Kasumi-1 (cell line): ENCODE measurements at places on chromosomes 7 and 10.

DNA sequence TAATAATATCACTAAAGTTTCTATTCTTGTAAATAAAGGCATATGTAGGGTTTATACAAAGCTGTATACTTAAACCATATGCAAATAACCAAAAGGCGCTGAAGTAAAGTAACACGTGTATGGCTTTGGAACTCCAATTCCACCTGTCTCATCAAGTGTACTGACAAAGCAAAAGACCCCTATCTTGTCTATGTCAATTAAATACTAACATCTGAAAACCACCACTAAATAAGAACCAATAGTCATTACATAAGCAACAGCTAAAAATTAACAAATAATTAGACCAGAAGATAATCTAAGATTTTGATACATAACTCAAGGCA, 93.9 kb downstream of the KMT2C start:
- no peak for DNase-seq

DNA sequence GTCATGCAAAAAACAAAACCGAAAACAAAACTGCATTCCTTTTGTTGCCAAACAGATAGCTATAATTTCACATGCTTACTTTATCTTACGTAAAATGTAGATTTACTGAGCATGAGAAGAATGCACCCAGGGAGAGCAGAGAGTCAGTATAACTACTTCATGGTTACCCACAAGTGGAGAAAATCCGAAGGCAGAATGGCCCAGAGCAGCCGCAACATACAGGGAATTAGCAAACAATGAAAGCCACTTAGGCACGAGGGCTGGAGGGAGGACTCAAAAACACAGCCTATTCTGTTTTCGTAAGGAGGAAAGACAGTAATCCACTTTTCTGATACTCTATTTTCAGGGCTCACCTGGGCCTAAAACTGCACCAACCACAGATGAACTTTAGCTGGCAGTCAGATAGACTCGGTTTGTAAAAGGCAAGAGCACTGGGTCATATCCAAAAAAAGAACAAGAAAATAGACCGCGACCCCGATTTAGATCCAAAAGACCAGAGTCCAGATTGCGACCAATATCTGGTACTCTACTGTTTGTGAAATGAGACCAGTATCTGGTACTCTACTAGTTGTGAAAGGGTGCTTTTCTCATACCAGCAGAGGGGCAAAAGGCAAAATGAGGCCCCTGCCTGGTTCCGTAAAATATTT, 1.3 kb downstream of the ITPRIP start:
- DNase-seq, result no peak

DNA sequence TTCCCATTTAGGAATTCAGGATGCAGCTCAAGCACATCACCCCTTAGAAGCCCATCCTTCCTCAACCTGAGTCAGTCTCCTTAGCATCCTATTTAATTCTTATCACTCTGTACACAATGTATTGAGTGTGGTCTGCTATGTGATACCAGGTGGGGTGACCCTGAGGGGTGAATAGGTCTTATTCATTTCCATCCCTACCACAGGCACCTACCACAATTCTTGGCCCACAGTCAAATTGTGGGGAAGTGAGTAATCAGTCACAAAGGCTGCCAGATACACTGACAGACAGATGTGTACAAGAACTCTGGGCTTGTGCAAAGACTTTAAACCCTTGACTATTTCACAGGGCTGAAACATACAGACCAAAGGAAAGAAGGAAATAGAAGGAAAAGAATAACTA, 560.5 kb downstream of the PARD3 start:
- DNase-seq, result peak; percentile 40

DNA sequence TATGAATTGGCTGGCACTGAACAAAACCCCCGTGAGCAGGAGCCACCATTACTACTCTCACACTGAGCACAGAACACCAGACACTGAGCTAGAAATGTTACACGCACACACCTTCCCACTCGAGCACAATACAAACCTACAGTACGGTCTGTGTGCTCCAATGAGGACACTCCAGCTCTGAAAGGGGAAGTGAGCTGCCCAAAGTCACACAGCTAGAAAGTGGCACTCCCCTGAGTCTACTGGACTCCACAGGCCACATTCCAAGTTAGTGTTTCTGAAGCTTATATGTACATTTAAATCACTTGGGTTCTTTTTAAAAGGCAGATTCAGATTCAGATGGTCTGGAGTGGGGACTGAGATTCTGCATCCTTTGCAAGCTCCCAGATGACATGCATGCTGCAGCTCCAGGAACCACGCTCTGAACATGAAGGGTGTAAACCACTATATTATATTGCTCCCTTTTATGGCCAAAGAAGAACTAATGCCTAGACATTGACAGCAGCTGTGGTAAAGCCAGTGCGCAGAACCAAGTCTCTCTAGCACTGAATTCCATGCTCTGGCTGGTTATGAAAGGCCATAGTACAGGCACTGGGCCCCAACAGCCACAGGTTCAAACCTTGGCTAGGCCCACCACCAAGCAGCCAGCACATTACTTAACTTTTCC, 77.1 kb downstream of the FRMPD2 start:
- peak; percentile 43 for DNase-seq

GRCh38 chr7:70032649-70033048, 434.4 kb downstream of the AUTS2 start:
- no peak for DNase-seq

- no peak for DNase-seq
Measured at GRCh38 chr10:20627946-20628507, 269.1 kb downstream of the NEBL start.

DNA sequence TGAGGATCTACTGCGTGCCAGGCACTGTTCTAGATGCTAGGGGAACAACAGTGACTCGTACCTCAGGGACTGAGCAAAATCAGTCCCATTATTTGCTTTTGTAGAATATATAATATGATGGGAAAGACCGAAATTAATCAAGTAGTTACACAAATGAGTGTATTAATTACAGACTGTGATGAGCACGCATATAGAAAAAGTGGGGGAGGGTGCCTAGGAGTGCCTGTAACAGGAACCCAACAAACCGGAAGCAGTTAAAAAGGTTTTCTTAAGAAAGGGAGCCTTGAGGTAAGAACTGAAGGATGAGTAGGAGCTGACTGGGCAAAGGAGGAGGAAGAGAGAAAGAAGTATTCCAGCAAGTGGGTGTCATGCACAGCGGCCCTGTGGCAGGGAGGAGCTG, 28.2 kb upstream of the IL6 start:
- DNase-seq, result no peak

DNA sequence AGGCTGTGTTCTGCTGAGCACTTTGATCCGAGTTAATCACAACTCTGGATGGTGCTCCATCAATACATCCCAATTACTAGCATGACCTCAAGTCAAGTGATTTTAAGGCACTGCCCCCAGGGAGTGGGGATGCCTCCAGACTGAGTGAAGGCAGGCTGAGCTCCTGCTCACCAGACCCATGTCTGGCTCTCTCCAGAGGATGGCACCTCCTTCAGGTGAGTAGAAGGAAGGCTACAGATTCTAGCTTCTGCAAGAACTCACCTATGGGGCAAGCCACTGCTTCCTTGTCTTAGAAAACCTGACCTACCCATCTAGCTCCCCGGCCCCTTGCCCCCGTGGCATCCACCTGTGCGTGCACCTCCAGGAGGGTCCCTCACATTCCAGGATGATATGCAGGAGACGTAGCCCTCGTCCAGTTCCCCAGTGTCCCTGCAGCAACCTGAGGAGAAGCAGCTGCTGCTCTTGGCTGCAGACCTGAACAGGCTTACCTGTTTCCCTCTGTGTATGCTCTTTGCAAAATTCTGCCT, 390.3 kb downstream of the GRID1 start:
- DNase-seq, result no peak

DNA sequence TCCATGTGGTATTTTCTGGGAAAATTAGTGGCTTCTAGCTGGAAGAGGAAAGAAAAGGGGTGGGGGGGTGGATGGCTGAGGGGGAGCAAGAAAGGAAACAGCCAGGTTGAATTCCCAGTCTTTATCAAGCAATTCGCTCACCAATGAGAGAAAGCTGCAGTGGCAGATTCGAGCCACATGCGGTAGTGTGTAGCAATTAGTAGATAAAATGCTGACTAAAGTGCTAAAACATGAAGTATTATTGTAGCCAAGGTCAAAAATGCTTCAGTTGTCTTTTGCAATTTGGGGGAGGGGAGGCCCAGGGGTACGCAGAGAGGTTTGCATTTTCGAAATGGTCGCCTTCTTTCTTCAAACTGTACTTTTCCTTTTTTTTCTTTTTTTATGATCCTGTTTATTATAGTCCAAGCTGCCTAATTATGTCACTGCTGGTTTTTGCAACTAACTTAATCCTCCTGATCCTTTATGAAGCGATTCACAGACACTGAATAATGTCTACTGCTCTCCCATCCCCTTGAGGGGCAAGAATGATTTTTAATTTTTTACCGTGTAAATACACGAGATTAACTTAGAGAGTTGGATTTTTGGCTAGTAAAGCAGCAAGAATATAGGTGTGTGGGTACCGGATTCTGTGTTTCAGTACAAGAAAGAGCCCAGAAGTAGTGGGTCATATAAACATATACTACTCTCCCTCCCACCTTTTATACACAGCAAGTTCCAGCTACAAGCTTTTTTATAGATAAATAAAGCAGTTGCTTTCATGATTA, 3.6 kb upstream of the ARID5B start:
- DNase-seq, result no peak

- no peak for DNase-seq
Measured at GRCh38 chr7:25167262-25167843, 42.3 kb upstream of the CYCS start.

DNA sequence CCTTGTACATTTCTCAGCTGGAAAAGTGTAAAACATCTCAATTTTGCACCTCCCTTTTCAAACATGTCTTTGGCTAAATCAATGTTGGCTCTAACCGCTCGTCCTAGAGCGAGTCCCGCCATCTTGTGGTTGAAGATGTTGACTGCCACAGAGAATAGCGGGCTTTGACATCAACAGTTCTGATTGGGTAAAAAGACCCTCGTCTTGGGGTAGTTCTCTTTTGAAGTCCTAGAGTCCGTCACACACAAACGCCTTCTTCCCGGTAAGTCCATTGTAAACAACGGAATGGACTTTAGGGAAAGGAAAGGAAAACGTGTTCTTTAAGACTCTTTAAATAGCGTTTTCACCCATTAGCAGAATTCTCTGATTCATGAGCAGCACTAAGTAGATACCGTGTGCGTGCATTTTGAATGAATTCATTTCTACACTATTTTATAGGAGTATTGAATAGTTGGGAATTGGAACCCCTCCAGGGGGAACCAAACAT, 452 bp upstream of the RPP30 start:
- peak; percentile 79 for DNase-seq

DNA sequence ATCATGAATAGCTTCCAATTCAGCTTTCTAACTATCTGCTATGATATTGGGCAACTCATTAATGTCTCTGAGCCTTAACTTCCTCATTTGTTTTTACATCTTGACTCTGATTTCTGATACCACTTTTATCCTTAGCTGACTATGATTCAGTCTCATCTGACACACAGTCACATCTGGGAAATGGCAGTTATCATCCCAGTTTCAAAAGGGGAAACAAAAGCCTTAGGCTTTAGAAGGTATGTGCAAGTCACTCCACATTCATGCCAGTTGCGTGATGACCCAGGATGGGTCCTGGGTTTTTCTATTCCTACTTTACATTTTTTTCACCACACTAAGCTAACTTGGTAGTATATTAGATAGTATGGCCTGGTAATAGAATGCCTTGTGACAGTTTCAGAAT, 12.7 kb downstream of the SCIN start:
- no peak for DNase-seq

- DNase-seq, result no peak
Measured at GRCh38 chr7:69728304-69728703, 130.0 kb downstream of the AUTS2 start.

DNA sequence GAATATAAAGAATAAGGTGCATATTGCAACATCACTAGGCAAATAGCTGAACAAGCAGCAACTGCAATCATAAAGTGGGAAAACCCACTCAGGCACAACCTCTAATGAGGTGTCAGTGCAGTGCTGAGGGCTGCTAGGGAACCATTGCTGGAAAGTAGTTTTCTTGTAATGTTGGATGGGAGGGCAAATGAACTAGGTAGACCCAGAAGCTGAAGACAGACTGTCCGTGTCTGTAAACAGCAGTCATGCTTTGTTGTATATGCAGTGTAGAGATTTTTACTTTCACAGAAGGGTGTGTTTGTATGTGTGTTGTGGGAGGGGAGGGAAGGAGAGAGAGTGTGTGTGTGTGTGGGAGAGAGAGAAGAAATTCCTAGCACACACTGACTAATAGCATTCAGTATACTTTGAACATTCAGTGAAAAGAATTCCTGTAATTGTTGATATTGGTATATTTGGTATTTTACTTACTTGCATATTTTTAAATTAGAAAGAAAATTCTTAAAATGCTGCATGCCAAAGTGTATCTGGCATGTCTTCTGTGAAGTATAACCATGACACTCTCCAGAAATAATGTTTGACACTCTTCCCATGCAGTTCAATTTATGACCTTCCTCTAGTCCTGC, 28.8 kb downstream of the ITGB8 start:
- DNase-seq, result no peak

DNA sequence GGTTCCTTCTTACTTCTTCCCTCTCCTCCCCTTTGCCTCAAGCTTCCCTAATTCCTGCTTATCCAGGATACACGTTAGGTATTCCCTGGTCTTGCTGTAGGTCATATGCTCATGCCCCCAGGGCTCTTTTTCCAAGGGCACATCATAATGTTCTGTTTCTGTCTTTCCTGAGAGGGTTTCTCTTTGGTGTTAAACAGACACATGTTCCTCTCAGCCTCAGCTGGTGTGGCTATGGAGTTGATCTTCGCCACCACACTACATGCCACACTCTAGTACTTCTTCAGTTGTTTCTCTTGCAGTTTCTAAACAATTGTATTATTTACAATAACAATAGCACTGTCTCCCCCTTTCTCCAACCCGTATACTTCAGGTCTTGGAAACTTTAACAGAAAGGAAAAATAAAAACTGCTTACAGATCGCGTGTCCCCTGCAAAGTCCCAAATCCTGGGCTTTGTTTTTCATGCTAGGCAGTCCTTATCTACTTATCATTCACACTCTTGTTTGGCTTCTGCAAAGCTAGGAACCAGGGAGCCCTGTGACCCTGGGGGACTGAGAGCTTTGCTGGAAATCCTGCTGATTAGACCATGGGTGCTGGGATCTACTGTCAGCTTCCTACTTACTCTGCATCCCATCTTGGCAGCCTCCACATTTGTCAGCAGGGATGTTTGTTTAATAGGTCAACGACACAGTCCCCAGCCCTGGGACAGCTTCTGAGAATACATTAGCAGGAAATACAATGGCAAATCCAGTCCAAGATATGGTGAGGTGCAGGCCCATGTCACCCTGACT, 193.9 kb upstream of the BMPER start:
- DNase-seq, result no peak

- DNase-seq, result peak; percentile 85
Measured at GRCh38 chr10:7412237-7412927, 1.5 kb upstream of the SFMBT2 start.

GRCh38 chr10:48568546-48568945, 36.3 kb downstream of the ARHGAP22 start:
- no peak for DNase-seq

GRCh38 chr10:48789486-48790456, 105.1 kb downstream of the WDFY4 start:
- DNase-seq, result no peak
